ENCODE measurements at places on chromosomes 5 and 9.

GRCh38 chr9:33468215-33468730 lies 5.5 kb downstream of the NOL6 start:
- DNase-seq: no peak

DNA sequence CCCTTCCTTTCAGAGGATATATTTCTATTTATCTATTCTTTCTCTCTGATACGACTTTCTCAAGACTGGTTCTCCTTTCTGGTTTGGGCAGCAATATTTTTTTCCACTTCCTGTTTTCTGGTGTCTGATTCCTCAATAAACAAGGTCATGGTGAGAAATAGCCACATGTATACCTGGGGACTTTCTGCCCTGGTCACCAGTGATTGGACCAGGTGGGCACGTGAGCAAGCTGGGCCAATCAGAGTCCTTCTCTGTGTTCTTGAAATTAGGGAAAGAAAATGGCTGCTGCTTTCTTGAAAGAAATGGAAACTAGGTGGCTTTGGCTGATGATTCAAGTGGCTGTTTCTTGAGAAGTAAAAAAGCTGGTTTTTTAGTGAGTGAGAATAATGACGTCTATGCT lies 18.4 kb upstream of the GSN start:
- no peak for DNase-seq

DNA sequence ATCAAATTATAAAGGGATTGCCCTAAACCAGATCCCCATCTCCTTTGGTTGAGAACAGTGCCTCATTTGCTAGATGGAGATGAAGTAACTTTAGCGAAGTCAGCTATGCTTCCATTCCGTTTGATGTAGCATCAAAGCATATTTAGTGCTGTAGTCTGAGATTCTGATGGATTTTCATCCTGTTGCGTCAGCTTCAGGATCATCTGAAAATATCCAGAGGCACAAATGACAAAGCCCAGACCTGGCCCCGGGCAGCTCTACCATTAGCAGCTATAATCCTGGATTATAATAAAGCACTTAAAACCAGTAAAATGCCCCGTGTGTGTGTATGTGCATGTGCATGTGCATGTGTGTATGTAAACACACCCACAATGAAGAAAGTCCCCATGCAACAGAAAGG lies 44.7 kb downstream of the ERAP1 start:
- DNase-seq: no peak

- DNase-seq: no peak
Observed at GRCh38 chr5:168472329-168472728, 13.9 kb upstream of the RARS1 start.

DNA sequence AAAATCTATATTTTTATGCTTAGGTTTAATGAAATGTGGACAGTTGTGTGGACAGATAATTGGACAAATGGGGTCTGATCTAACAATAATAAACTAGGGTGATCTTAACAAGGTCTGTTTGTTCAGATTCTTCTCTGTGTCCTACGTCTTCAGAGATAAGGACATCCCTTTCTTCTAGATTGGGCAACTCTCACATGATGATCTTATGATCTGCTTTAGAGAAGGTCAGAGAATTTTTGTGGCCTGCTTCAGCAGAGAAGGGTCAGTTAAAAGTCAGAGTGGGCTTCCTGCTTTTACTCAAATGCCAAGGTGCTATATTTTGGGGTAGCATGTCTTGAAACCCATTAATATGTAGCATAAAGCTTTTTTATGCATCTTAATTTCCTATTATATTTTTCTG lies 63.8 kb upstream of the RGMB start:
- DNase-seq: no peak

DNA sequence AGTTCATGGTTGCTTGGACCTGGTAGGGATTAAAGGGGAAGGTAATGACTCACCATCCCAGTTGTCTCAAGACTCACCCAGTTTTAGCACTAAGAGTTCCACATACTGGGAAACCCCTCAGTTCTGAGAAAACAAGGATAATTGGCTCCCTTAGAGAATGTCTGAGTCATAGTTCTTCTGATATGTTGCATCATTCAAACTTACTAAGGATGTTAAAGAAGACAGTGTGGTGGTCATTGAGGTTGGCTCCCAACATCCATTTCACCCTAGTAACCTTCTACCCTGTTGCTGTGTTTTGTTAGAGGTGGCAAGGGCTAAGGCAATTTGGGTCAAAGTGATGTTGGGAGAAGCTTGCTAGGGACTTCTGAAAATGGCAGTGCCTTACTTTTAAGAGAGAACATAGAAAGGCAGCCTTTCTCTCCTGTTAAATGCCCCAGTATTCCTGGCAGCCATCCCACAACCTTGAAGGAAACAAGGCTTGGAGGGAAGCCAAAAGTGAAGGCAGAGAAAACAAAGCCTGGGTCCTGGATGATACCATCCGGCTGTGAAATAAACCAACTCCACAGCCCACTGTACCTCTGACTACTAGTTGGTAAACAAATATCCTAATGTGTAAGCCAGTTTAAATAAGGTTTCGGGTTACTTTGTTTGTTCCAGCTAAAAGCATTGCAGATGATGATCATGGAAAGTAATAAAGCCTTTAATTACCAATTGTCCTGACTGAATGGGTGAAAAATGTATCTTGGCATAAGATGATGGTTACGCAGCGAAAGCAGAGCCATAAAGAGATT lies 80.4 kb upstream of the ADAMTSL1 start:
- no peak for DNase-seq

GRCh38 chr5:181051841-181052671 lies 12.0 kb downstream of the BTNL9 start:
- DNase-seq: no peak

GRCh38 chr9:119951090-119951489 lies 581.9 kb upstream of the BRINP1 start:
- no peak for DNase-seq

- no peak for DNase-seq
Observed at GRCh38 chr9:37094751-37095150, 25.6 kb upstream of the ZCCHC7 start.

GRCh38 chr9:129145841-129146292 lies 32.2 kb downstream of the IER5L start:
- no peak for DNase-seq

DNA sequence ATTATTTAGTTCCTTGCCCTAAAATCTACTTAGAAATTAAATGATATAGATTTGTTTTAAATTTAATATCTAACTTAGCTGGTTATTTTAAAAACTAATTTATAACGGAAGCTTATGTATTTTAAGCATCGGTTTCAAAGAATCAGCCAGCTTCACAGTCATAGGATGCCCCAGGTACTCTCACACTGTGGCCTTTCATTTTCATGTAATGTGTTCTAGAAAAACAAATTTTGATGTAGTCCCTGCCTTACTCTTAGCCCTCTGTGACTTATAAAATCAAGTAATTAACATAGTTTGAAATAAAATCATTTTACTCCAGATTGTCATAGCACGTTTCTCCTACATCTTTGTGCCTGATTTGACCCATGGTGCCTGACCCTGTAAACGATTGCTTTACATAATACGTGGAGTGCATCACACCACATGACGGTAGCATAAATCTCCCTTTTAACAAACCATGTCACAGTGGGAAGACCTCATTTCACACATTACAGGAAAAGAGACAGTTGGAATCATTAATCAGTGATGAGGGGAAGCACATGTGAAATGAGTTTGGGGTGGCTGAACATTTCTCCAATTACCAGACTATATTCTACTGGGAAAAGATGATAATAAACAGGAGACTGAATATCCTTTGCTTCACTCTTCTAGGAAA lies 731.5 kb upstream of the CDH9 start:
- DNase-seq: no peak

GRCh38 chr5:56314529-56314928 lies 81.4 kb upstream of the ANKRD55 start:
- DNase-seq: no peak

DNA sequence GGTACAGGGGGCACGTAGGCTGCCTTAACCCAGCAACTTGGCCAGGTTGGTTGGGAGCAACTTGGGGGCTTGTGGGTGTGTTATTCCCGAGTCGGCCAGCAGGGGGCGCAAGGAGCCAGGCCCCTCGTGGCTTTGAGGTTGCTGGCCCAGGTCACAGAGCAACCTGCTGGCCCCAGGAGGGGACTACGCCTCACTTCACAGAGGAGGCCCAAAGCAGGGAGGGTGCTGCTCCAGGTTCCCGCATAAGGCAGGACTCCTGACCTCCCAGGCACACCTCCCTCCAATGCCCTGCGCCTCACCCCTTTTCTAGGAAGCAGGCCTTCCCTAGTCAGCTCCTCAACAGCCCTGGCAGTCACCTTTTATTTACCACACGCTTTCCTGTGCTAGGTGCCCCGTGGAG lies 18.1 kb downstream of the KYAT1 start:
- peak; percentile 84 for DNase-seq

DNA sequence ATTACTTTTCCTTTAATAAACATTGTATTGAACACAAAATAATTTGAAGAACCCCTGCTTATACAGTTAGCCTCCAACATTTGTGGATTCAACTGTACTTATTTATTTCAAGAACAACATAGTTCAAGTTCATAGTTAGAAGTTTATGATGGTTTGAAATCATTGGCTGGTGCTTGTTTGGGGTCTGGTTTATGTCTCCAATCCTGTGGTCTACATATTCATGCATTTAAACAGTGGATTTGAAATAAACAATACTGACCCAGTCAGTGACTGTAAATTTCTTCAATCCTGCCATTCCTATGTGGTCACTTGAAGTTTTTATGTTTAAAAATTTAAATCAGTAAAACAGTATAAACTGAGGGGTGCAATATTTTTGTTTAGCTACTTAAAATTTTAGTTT lies 145.1 kb upstream of the TRPC7 start:
- no peak for DNase-seq

- no peak for DNase-seq
Observed at GRCh38 chr5:138111937-138112336, 27.3 kb downstream of the NME5 start.

DNA sequence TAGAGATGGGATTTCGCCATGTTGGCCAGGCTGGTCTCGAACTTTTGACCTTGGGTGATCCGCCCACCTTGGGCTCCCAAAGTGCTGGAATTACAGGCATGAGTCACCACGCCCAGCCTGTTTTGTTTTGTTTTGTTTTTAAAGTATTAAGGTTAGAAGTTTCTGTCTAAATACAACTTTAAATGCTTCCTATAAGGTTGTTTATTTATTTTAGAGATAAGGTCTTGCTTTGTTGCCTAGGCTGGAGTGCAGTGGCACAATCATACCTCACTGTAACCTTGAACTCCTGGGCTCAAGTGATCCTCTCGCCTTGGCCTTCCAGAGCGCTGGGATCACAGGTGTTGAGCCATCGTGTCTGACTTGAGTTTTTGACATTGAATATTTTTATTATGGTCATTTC lies 11.4 kb downstream of the MRRF start:
- no peak for DNase-seq

- no peak for DNase-seq
Observed at GRCh38 chr5:162886717-162887116, 550.7 kb upstream of the CCNG1 start.

GRCh38 chr9:131623655-131624330 lies 78.5 kb downstream of the PRRT1B start:
- DNase-seq: no peak

GRCh38 chr5:36570301-36571095 lies 35.9 kb upstream of the SLC1A3 start:
- DNase-seq: no peak

GRCh38 chr5:9173281-9174048 lies 372.4 kb downstream of the SEMA5A start:
- no peak for DNase-seq

GRCh38 chr5:145157841-145158240 lies 677.3 kb downstream of the PRELID2 start:
- DNase-seq: no peak

- no peak for DNase-seq
Observed at GRCh38 chr5:78269088-78269703, 25.3 kb downstream of the AP3B1 start.

- DNase-seq: no peak
Observed at GRCh38 chr5:29367176-29367833, 1826.2 kb upstream of the CDH6 start.

- DNase-seq: no peak
Observed at GRCh38 chr9:130445268-130445983, 665 bp downstream of the ASS1 start.

- DNase-seq: peak; percentile 90
Observed at GRCh38 chr9:126704892-126705766, 91.4 kb downstream of the LMX1B start.

GRCh38 chr9:90801973-90802322 lies 329 bp downstream of the SYK start:
- no peak for DNase-seq

- no peak for DNase-seq
Observed at GRCh38 chr9:78615372-78615771, 318.4 kb downstream of the PSAT1 start.

All from effector memory CD8-positive, alpha-beta T cell (primary cell).